ENCODE measurements at places on chromosomes 2 and 18. TPM values are rescaled to one million over a fixed set of nuclear protein-coding genes. Genes with fewer than 3 reads are reported as not detected.

- no peak for DNase-seq
Observed at GRCh38 chr18:22210311-22210754, 40.9 kb downstream of the GATA6 start.

DNA sequence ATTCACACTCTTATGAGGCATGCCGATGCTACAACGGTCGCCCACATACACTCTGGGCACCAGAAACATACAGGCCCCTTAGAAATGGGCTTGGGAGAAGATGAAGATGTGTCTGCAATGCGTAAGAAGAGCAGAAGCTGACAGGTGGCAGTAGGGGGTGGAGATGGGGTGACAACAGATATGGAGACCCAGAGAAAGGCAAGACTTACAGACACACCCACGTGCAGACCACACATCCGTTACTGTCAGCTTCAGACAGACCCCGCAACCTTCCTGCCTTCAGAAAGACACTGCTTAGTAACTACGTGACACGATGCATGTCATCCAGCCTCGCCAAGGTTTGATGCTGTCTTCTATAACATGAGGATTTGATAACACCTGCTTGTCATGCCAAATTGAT lies 89.5 kb downstream of the ZFP36L2 start:
- DNase-seq = no peak

GRCh38 chr2:128439791-128440665 lies 121.4 kb upstream of the HS6ST1 start:
- peak; percentile 34 for DNase-seq

DNA sequence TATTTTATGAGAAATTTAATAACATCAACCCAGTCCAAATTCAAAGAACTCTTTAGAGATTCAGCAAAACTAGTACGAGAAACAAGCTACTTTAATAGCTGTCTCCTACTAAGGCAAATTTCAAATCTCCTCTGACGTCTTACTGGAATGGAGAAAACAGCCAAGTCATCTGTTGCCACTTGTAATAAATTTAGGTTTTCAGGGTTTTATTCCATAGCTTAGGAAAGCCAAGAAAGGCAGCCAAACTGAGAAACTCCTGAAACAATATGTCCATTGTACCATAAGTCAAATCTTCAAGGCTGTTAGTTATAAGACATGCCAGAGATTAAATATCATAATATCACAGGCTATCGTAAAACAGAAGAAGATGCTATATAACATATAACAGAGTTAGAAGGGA lies 524.6 kb upstream of the SETBP1 start:
- DNase-seq = no peak

- DNase-seq = no peak
Observed at GRCh38 chr2:219500135-219500534, 1.4 kb downstream of the GMPPA start.

DNA sequence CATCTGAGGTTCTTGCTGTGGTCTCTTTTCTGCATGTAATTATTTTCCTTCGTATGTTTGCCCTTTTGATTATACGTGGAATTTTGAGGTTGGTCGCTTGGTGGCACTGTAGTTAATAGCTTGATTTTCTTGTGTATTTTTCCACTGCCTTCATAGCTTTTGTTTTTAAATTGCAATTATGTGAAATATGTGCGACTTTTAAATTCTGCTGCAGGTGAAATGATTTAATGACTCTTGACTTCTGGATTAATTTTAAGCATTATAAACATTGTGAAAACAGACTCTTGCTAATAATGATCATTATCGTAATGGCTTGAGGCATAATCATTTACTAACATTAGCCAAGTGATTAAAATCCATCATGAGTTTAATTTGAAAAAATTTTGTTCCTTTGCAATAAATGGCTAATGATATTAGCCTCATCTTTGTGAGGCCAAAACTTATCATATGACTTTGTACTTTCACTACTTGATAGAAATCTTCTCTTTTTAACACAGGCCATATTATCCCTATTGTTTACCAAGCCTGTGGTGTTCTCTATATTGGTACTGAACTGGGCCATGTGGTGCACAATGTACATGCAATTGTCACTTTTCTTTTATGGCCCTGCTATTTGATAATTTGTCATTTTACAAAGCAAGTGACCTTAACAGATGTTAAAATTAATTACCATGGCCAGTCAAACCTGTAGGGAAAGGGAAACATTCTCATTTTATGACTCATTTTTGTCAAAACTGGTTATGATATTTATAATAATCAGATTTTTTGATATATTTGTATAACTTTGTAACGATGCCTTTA lies 62.8 kb upstream of the NEUROD1 start:
- peak; percentile 46 for DNase-seq

DNA sequence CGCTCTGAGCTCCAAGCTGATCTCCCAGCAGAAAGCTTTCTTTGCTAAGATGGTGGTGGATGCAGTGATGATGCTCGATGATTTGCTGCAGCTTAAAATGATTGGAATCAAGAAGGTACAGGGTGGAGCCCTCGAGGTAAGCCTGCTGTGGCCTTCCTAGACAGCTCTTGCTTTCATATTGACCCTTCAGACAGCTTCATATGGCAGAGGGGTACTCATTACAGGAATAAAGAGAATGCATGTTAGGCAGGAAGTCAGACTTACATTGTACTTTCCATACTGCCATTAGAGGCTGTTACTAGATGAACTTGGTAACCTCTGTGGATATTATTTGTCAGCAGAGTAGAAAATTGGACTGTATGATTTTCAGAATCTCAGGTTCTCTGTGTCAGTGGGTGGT lies 10.5 kb downstream of the CCT7 start:
- DNase-seq = no peak

DNA sequence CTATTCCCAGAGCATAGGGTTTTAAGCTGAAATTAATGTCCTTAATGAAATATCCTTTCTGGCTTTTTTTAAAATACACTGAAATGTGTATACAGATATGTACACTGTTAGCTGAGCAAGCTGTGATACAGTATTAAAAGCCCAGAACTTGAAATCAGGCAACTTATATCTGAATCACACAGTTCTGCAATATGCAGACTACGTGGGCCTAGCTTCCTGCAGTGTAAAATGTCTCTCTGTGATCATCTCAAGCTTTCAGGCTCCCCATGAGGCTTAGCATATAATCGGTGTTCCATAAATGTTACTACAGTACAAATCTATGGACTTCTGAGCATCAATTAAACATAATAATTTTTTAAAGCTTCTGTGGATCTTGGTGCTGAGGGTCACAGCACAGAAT lies 8.2 kb downstream of the FBXO15 start:
- no peak for DNase-seq

DNA sequence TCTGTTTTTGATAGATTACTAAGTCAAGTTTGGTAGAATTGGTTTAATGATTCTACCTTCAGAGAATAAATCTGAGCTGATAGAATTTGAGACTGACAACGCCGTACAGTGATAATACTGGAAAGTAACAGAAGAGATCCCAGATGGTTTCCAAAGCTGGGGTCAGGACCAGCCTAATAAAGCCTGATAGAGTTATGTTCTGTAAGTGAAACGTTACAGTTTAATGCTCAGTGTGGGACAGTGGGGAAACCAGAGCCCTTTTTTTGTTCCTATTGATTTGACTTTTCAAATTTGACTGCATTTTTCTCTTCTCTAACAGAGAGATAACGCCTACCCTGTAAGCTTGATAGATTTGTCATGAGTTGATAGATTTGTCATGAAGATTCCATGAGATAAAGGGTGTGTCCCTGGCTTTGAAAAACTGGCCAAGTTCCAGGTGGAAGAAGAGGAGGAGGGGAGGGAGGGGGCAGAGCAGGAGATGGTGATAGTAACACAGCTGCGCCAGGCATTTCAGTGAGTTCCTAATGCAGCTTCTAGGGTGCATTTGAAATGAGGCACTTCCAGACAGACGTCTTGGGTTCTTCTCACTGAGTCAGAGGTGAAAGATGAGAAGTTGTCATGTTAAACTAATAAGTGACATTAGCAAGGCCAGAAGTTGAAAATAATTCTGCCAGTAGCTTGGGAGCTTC lies 65.1 kb downstream of the CERS6 start:
- DNase-seq = no peak

DNA sequence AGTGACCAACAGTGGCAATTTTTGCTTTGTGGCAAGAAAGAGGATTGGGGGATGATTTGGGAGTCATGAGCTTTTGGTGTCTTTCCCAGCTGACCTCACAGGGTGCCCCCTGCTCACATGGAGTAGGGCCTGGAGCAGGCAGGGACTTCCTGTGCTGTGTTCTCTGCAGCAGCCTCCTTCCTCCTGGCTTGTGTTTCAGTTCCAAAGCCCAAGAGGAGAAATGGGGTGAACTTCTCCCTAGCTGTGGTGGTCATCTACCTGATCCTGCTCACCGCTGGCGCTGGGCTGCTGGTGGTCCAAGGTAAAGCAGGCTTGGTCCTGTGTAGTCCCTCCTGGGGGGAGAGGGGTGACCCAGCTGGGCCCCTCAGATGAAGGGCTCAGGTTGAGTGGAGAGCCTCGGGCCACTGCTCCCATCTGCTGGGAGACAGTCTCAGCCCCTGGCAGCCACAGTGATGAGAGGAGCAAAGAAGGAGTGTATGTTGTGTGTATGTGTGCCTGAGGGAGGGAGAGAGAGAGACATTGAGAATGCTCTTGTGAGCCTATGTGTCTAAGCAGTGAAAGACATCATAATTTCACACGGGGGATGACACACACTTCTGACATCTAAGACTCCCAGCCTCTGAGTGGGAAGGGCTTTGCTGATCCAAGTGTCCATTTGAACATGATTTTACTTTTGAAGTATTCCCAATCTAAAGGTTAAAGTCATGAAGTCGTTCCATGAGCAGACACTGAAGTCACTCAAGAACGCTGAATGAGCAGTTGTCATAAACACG lies 27.2 kb downstream of the MARCO start:
- no peak for DNase-seq

DNA sequence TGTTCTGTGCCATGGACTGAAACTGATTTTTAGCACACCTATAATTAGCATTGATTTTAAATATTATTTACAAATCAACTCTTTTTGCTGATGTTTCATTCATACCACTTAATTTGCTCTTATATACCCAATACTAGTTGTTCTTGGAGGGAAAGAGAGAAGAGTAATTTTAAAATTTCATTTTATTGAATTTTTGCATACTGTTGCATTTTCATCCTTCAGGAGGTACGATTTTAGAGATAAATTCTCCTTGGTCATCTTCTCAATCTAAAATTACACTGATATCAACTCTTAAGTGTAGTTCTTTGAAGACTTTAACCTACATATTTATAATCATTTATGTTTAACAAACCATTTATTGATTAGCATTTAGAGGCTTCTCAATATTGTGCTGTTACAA lies 71.0 kb downstream of the SLC4A10 start:
- no peak for DNase-seq

DNA sequence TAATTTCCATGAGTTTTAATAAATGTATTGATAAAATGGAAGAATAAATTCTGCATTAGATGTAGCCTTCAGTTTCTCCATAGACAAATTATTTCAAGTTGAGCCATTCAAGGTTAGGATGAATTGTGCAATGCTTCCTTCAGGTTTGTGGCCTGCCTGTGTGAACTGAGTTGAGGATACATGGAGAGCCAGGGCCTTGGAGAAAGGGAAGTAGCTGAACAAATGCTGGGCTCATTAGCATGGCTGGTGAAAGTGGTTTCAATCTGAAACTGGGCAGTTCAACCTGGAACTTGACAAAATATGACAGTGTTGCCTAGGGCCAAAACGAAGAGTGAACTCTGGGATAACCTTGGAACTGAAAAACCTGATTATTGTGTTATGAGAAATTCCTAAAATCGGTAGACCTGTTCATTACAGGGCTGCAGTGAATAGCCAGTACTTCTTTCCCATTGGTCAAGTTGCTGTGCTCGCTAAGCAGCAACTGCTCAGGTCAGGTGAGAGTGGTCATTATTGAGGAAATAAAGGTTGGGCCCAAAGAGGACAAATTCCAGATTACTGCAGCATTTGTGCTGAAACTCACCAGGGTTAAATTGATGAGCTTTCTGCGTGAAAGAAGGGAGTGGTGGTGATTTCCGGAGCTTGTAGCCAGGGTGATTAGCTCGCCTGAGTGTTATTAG lies 12.7 kb downstream of the INPP1 start:
- no peak for DNase-seq

DNA sequence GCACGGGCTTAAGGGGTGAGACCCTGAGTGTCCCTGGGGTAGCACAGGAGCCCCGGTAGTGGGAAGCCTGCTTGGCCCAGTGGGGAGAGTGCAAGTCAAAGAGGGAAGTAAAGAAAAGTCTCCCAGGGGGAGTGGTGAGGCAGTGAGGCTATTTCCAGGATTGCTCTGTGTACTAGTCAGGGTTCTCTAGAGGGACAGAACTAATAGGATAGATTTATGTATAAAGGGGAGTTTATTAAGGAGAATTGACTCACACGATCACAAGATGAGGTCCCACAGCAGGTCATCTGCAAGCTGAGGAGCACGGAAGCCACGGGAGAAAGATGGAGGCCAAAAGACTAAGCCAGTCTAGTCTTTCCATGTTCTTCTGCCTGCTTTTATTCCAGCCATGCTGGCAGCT lies 45.5 kb downstream of the CMPK2 start:
- DNase-seq = no peak

DNA sequence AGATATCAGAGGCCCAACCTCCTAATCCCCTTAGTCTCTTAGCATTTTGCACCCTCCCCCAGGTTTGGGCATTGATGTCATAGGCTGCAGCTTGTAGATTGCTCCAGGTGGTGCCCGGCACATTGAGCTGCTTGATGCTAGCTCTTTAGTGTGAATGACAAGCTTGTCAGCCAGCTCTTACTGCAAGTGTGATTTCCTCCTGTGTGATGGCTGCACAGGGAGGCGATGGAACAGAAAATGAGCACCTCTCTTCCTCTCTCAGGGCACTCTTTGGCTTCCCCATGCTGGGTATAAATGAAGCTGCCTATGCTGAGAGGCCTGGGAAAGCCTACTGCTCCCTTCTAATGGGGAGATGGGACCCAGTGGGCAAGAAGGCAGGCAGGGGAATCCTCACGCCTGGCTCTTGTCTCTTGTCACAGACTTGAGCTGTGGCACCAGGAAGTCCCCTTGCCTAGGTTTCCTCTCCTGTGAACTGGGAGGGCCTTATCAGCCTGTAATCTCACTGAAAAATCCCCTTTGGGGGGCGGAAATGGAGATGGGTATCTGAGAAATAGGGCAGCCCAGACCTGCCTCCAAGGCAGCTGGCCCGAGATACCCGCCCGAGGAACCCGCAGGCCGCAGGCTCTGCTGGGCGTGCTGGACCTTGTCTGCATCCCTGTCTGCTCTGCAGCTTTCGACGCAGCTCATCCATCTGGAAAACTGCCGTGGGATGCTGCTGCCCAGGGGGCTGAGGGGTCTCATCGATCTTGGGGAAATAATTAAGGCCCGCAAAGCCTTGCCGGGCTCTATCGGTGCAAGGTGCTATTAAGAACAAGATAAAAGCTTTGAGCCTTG lies 163.5 kb upstream of the CXCR4 start:
- DNase-seq = no peak

The SGPP2 gene
- total RNA-seq = 45.8 TPM

The BCL2 gene
- total RNA-seq = 13.3 TPM

The DQX1 gene
- 1.4 TPM for total RNA-seq

Measured in ureter (tissue), 1 donor.